ENCODE measurements at places on chromosomes 6 and 20.

GRCh38 chr20:37192137-37192854, 12.9 kb upstream of the MROH8 start:
- peak; percentile 91 for DNase-seq

DNA sequence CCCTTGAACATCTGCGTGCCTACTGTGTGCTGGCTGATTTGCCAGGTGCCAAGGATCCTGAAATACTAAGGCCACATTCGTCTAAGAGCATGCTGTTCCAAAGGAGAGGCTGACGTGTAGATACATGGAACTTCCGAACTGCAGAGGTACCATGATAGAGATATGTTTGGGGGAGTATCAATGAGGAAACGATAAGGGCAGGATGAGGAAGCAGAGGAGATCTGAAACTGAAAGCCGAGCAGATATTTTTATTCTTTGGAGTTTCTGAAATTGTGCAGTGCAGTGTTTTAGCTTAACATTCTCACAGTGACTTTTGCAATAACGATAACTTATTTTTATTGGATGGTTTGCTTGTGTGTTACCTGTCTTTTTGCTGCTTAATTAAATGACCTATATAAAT, 24.3 kb downstream of the BMP6 start:
- DNase-seq = no peak

GRCh38 chr20:41553142-41553879, 64.9 kb downstream of the CHD6 start:
- DNase-seq = no peak

DNA sequence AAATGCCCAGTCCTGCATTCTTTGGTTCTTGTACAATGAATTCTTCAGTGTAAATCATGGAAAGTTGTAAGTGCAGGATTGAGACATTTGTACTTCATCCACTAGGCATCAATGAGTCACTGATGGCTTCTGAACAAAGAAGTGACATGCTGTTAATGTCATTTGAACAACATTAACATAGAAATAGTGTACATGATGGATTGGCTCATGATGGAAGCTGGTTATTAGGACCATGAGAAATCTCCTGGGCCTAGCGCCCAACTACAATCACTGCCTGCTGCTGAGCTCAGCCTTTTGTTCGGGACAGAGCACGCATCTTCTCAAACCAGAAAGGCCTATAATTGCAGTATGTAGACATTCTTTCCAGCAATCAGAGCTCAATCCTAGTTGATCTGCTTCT, 316.8 kb upstream of the TSHZ2 start:
- no peak for DNase-seq

- no peak for DNase-seq
Measured at GRCh38 chr6:88251301-88251700, 85.2 kb upstream of the CNR1 start.

DNA sequence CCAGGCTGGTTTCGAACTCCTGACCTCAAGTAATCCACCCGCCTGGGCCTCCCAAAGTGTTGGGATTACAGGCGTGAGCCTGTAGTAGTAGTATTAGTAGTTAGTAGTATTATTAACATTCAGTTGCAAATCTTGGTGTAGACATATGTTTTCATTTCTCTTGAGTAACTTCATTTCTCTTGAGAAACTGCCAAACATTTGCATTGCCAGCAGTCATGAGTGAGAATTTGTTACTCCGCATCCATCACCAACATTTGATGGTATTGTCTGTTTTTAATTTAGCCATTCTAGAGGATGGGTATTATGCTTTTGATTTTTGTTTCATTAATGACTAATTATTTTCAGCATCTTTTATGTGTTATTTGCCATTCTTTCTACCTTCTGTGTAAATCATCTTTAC, 1.5 kb upstream of the ERVFRD-1 start:
- DNase-seq = no peak

All from right atrium auricular region (tissue), 2 donors.